ENCODE measurements at places on chromosomes 5 and 9.

- no peak for DNase-seq
These were observed 81.3 kb downstream of the ATP10B start for GRCh38 chr5:160770718-160771117.

DNA sequence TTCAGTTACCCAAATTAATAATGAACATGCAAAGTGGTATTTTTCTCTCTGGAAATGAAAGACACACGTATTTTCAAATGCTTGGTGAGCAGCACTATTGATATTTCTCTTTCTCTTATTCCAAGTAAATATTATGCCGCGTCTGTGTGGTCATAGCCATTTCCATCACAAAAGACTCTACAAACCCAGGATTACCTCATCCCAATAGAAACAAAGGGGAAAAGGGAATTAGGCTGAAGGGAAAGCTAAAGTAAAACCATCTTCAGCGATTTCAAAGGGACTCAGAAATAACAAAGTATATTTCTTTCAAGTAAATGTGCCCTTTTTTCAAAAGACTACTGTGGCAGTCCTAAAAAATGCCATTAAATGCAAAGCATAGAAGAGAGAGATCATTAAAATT, 62.0 kb upstream of the FST start:
- DNase-seq: peak; percentile 31

DNA sequence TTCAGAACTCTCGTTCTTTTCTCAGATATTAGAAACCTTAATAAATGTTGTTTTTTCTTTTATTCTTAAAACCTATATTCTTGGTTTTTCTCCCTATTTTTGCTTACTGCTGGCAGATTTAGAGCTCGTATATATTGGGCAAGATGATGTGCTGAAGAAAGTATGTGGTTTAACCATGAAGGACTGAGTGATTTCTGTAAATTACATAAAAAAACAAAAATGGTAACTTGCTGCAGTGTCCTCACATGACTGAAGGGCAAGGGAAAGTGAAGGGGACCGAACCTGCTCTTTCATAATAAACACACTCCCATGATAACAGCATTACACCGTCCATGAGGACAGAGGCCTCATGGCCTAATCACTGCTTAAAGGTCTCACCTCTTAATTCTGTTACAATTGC, 393.8 kb upstream of the ZNF608 start:
- no peak for DNase-seq

GRCh38 chr5:144298658-144299057, 128.0 kb downstream of the KCTD16 start:
- no peak for DNase-seq

DNA sequence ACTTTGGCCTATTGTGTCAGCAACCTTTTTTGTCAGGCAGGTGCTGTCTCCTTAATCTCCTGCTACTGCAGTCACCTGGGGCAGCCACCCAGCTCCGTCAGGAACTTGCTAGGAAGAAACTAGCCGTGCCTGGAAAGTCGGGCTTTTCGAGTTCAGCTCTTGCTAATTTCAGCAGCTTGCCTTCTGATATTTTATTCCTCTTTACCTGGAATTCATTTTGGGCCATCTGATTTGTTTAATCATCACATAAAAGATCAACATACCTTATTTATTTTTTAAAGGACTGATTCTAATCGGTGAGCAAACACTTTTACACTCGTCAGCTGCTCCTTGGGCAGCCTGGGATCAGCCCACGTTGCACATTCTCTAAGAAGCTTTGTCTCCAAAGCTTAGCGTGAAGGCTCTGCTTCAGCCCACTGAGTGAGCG, 42.2 kb downstream of the PRLR start:
- DNase-seq: no peak

- peak; percentile 67 for DNase-seq
These were observed 126.7 kb downstream of the SLC25A46 start for GRCh38 chr5:110865400-110866094.

GRCh38 chr9:33159777-33160127, 7.4 kb downstream of the B4GALT1 start:
- peak; percentile 93 for DNase-seq

DNA sequence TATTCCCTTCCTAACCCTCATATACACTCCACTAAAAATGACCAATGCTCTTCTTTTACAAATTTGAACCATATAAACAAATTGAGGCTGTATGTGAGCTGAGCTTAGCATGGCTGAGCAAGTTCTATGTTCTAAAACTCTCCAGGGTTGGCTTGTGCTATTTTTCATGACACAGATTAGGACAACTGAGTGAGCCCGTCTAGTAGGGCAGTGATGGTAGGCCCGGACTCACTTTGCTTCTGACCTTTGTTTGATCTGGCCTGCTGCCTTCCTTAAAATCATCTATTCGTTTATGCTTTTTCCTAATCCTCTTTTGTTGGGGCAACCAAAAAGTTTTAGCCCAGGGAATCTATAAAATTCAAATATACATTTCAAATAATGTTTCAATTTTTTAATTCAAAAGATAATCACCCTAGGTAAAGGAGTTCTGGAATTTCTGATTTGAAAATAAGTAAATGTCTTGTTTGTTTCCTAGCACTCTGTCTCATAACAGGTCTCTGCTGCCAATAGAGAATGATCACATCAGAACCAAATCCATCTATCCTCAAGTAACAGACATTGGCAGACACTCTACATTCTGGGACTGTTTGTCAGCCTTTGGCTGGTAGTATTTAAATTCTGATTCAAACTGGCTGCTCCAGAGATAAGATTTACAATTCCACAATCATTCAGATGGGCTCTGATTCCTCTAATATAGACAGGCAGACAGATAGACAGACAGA, 217.0 kb upstream of the TARS1 start:
- DNase-seq: no peak

- no peak for DNase-seq
These were observed 117.6 kb downstream of the PCSK1 start for GRCh38 chr5:96315431-96315830.

Measured in fibroblast of pulmonary artery (primary cell).